ENCODE measurements at places on chromosomes 12 and 14.

GRCh38 chr12:66196806-66197205, 7.8 kb downstream of the IRAK3 start:
- no peak for DNase-seq

DNA sequence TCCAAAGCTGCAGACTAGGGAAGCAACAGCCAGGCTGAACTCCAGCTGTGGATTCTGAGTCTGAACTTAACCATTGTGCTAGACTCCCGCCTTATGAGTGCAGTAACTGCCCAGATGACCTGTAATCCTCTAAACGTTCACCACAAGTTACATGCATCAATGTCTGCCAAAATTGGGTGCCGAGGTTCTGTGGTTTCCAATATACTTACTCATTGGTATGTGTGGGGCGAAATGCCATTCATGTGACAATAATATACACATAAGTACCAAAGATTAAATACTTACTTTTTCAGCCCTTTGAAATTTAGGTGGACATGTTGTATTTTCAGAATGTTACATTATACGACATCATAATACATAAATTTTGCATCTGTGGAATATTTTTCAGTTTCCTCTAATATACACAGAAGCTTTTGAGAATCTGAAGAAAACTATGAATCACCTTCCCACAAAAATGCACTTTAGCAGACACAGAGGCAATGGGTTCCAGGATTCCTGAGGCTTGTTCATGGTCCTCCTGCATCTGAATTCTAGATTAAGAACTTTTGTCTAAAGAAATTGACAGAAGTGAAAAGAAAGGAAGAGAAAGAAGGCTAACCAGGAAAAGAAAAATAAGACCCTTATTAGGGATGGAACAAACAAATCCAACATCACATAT, 31.7 kb downstream of the GRIP1 start:
- DNase-seq = no peak

DNA sequence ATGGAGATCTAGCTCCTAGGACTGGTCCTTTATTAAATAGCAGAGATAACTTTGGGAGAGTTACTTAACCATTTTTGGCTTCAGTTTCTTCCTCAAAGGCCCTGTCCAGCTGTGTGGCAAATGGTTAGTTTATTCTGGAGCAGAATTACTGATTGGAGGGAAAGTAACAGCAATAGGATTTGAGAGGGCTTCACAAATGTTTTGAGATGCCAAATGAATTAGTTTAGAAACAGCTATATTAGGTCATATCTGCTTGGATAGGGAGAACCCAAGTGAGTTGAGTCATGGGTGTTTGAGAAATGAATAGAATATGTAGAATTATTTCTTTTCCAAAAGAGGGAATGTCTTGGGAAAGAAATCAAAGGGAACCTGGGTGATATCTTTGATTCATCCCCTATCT, 17.5 kb downstream of the RASSF3 start:
- no peak for DNase-seq

DNA sequence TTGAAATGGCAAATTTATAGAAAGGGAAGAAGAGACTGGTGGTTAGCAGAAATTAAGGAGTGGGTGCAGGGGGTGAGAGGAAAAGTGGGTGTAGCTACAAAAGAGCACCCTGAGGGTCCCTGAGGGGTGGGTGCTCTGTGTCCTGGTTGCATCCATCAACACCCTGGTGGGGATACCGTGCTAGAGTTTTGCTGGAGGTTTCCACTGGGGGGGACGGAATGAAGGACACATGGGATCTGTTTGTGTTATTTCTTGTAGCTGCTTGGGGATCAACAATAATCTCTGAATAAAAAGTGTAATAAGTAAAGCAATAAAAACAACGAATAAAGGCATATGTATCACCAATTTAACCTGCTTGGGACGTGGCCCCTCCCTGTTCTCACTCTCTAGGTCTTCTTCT, 175.3 kb downstream of the KIF26A start:
- no peak for DNase-seq
